ENCODE measurements at places on chromosomes 4 and X.

DNA sequence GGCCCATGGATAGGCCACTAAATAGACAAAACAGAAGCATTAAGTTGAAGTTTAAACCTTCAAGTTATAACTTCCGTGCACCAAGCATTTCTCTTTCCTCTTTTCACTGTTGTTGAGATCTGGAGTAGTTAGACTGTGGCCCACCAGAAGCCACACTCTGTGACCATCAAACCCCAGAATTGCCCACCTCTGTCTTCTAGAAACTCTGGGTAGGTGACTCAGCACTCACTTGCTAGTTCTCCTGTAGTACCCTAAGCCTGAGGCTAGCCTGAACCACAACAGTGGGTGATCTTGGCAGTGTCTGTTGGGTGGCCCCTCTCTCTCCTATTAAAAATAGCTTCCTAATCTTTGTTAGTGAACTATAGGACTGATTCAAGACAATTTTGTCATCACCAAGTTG lies 24.6 kb upstream of the CD40LG start:
- no peak for DNase-seq

DNA sequence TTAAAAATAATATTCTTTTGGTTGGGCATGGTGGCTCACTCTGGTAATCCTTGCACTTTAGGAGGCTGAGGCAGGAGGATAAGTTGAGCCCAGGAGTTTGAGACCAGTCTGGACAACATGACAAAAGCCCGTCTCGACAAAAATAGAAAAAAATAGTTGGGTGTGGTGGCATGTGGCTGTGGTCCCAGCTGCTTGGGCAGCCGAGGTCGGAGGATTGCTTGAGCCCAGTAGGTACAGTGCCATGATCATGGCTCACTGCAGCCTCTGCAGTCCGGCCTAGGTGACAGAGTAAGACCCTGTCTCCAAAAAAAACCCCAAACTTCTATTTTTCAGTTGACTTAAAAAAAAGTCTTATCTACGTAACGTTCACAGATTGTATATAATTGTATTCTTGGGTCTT lies 23.9 kb downstream of the UBE2K start:
- no peak for DNase-seq

GRCh38 chrX:105526431-105526830 lies 295.9 kb upstream of the NRK start:
- DNase-seq = no peak

DNA sequence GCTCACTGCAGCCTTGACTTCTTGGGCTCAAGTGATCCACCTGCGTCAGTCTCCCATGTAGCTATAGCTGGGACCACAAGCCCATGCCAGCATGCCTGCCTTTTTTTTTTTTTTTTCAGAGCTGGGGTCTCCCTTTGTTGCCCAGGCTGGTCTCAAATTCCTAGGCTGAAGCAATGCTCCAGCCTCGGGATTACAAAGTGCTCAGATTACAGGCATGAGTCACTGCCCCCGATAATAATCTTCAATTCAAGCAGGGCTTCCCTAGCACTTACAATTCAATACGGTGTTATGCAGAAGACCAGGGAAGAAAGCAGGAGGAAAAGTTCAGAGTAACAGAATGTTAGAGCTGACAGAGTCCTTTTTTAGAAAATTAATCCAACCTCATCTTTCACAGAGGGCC lies 26.1 kb downstream of the OTOP1 start:
- no peak for DNase-seq

GRCh38 chr4:182938205-182938645 lies 21.0 kb upstream of the DCTD start:
- DNase-seq = no peak

- no peak for DNase-seq
Observed at GRCh38 chrX:108735679-108736508, 469 bp downstream of the IRS4 start.

DNA sequence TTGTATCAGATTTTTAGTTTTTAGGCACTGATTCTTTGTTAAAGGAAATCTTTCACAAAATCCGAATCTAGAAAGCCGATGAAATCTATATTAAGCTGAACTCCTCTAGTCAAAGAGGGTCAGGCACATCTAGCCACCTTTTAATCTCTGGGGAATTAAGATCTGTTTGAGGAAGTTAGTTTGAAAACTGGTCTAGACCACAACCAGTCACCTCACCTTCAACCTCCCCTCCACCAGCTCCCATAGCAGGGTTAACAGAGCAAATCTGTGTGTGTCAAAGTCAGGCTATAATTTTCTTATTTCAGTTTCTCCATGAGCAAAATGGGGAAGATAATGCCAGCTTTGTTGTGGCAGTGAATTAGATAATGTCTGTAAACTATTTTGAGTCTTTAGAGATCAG lies 110.0 kb upstream of the IGFBP7 start:
- no peak for DNase-seq

GRCh38 chr4:39061457-39061856 lies 575 bp upstream of the KLHL5 start:
- no peak for DNase-seq

- no peak for DNase-seq
Observed at GRCh38 chr4:101500742-101501141, 153.4 kb upstream of the PPP3CA start.

DNA sequence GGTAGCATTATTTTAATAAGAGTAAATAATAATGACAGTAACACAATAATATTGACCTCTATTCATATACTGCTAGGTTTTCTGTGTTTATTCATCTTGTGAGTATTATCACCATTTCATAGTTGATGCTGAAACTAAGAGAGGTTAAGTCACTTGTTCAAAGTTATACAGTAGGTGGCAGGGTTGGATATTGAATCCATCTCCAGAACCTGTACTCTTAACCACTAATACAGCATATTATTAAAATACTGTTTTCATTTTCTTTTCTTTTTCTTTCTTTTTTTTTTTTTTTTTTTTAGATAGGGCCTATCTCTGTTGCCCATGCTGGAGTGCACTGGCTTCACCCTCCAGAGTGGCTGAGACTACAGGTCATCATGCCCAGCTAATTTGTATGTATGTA lies 7.1 kb upstream of the ELF2 start:
- no peak for DNase-seq

GRCh38 chr4:71194454-71194853 lies 144.4 kb upstream of the SLC4A4 start:
- DNase-seq = no peak

DNA sequence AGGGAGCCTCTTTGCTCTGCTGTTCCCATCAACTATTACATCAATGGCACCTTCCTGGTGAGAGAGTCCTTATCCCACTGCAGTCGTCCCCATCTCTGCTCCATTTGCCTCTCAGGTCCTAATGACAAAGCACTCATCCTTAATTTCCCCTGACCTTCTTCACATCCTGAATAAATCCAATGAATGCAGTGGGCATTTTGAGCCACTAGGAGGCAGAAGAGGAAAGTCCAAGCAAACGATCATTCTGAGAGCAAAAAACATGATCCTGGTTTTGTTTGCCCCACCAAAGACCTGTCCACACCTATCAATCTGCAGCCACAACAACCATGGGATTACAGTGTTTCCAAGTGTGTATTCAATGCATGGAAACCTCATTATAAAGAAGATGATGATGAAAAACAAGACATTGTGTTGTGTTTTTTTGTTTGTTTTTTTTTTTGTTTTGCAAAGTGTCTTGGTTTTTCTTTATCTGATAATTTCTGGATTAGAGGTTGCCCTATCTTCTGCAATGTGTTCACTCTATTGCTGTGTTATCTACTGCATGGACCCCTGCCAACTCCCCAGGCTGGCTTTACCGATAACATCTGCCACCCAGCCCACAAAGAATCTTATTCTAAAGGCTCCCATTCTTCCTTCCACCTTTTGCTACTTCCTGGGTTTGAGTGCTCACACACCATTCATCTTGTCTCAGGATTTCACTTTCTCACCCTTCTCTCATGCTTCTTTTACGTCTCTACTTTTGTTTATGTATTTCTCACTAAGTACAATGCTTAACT lies 207.2 kb downstream of the NLGN4X start:
- no peak for DNase-seq

GRCh38 chr4:131613086-131613823 lies 1535.8 kb upstream of the PCDH10 start:
- no peak for DNase-seq

GRCh38 chr4:70712604-70713452 lies 8.9 kb upstream of the RUFY3 start:
- no peak for DNase-seq

GRCh38 chr4:118683513-118683912 lies 1.7 kb upstream of the METTL14 start:
- DNase-seq = no peak

- DNase-seq = no peak
Observed at GRCh38 chr4:98399915-98400314, 138.7 kb downstream of the RAP1GDS1 start.

DNA sequence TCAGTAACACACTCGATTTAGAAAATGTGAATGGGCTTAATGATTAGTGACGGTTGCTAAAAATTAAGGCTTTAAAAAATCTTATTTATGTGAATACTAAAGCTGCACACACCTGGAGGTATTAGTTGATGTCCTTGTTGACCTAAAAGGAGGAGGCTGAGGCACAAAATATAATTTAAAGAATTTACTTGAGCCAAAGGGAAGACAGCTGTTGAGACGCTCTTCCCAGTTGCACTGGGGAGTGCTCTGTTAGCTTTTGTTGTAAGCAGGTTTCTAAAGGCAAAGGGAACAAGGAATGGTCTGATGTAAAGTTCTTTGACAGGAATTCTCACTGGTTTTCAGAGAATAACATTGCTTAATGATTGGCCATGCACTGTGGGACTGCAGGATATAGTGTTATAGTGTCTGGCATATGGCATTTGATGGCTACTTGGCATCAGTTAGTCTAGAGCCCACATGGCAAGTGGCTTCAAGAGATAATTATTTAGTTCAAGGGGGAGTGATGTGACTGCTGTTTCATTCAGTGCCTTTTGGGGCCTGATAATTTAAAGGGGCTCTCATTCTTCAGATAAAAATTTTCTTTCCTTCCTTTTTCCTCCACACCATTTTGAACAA lies 30.8 kb upstream of the PGM2 start:
- no peak for DNase-seq

- DNase-seq = no peak
Observed at GRCh38 chr4:45692131-45692735, 431.6 kb downstream of the GABRG1 start.

GRCh38 chrX:123814343-123814742 lies 45.5 kb upstream of the XIAP start:
- no peak for DNase-seq

GRCh38 chrX:141467442-141467841 lies 117.1 kb downstream of the SPANXA1 start:
- no peak for DNase-seq

- no peak for DNase-seq
Observed at GRCh38 chr4:159434114-159434870, 331.4 kb downstream of the RAPGEF2 start.

- no peak for DNase-seq
Observed at GRCh38 chrX:109187473-109188168, 294.3 kb downstream of the GUCY2F start.

GRCh38 chr4:573122-573892 lies 2.8 kb downstream of the TMEM271 start:
- no peak for DNase-seq

DNA sequence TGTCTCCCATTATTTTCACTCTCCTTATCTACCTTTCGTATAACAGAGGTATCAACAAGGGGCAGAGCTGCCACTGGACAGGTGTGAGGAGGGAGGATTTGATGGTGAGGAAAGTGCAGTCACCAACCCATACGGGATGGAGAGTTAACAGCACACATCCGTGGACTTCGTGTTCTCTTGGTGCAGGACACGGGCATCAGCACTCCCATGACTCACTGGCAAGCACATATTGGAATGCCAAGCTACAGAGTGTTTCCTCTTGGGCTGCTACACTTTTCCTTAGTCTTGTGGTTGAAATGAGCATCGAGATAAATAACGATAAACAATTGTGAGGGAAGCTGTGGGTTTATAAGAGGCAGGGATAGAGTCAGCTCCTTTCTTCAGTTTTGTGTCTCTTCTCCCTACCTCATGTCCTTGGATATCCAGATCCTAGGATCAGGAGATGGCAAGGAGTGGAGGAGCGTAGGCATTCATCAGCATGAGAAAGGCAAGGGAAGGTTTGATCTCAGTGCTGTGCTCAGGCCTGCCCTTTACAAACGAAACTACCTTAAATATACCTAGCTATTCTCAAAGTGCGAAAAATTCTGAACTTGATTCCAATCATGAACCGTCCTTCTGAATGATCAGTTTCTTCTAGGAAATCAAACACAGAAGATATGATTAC lies 96.3 kb downstream of the ZNF827 start:
- DNase-seq = no peak

GRCh38 chrX:109782994-109783700 lies 50.1 kb upstream of the ACSL4 start:
- no peak for DNase-seq

DNA sequence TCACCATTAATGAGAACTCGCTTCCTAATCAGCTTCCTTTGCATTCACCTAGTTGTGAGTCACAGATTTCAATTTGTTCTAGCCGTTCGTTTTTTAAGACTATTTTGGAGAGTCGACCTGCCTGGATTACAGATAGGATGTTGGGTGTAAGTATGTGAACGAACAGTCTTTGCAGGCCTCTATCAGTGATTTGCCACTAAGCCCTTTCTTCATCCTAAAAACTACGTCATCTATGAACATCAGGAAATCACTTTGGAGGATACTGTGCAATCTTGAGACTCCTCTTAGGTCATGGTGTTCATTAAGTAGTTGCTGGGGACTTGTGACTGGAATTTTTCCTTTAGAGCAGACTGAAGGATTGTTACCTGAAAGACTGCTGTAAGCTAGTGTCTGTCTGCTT lies 1.1 kb downstream of the POLA1 start:
- DNase-seq = no peak

- no peak for DNase-seq
Observed at GRCh38 chrX:120769576-120770341, 105.9 kb downstream of the CT47B1 start.

- DNase-seq = peak; percentile 65
Observed at GRCh38 chr4:8274765-8275547, 5.4 kb downstream of the HTRA3 start.

DNA sequence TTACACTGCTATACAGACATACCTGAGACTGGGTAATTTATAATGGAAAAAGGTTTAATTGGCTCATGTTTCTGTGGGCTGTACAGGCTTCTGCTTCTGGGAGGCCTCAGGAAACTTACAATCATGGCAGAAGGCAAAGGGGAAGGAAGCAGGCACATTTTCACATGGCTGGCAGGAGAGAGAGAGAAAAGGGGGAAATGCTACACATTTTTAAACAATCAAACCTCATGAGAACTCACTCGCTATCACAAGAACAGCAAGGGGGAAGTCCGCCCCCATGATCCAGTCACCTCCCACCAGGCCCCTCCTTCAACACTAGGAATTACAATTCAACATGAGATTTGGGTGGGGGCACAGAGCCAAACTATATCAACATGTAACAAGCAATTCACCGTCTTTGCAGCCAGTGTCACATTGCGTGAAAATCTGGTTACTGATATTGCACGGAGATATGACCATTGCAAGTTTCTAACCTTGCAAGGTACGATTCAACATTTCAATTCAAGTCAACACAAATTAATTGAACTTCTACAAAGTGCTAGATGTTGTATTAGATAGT lies 61.7 kb upstream of the RELL1 start:
- DNase-seq = no peak

DNA sequence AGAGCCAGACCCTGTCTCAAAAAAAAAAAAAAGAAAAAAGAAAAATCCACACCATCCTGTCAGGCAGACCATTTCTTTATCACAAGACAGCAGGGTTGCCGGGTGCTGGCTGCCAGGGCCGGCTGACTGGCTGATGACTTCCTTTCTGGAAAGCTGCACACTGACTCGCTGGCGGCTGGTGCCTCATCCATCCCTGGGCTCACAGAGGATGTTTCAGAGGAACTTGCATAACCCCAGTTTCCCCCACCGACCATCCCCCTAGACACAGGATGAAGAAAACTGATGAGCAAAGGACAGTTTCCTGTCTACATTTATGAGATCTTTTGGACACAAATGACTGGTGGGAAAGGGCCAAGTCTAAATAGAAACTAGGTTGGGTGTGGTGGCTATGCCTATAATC lies 14.1 kb downstream of the HPSE start:
- no peak for DNase-seq

Data from breast epithelium (tissue), 4 donors.